ENCODE measurements at places on chromosomes 3 and 15.
A peak's percentile ranks its signal among the peaks of the same experiment; 100 is the strongest.

GRCh38 chr3:142460689-142461088, 12.9 kb upstream of the XRN1 start:
- DNase-seq, result no peak

DNA sequence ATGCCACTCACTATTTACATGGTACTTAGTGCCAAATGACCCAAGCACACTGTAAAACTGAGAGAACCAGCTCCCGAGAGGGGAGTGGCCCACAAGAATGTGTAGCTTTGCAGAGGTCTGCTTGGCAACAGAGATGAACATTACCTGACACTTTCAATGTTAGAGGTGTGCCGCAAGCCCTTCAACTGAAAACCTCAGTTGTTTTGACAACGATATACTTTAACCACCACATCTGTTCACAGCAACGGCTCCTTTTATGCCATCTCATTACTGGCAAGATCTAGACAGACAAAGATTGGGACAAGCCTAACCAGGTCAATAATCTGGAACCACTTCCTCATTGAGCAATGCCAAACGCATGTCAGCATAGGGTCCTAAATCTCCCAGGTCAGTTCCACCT, 23.7 kb downstream of the NEK10 start:
- no peak for DNase-seq

DNA sequence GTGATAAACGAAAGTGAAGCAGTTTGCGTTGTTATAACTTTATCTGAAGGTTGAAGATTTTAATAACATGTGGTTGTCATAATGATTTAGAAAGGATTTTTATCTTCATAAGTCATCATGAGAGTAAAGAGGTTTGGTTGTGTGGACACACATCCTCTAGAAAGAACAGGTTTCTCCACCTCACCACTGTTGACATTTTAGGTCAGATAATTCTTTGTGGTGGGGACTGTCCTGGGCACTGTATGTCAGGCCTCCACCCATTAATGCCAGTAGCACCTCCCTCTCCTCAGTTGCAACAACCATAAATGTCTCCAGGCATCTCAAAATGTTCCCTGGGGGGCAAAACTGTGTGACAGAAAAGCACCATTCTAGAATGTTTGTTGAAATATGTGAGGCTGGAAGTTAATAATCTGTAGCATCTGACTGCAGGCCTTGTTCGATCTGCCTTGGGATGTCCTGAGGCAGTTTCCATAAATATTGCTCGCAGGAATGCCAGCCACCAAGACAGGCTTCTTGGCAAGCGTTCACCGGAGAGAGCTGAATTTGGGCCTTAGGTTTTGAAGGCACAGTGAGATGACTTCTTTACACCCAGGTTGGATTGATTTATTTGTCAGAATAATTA, 100.1 kb downstream of the ADAMTSL3 start:
- DNase-seq, result no peak

- no peak for DNase-seq
Measured at GRCh38 chr3:78026318-78026828, 986.5 kb downstream of the ROBO2 start.

- no peak for DNase-seq
Measured at GRCh38 chr15:92627014-92627413, 28.6 kb downstream of the FAM174B start.

DNA sequence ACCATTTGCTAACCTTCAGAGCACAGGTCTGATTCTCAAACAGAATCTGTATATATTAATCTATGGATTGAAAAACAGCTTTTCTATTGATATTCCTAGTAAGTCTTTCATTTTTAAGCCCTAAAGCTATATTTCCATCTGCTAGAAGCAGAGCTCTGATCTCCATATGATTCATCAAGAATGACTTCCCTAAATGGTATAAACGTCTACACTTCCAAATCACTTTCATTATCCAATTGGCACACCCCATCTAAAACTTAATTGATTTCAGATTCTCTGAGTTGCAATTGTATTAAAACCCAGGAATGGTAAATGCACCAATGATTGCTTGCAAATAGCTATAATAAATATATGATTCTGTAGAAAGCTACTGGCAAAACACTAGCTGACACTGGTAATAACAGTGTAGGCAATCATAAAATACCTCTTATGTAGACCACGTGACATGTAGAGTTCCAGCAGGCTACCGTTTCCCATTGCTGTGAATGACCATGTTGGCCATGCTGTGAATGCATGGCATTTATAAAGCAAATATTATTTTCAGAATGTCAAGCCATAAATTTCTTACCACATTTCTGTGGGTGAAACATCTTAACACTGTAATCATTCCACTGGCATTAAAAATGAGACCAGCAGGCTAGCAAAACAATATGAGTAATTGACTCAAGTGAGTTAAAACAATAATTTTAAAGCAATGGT, 226.0 kb downstream of the ZMAT3 start:
- no peak for DNase-seq

DNA sequence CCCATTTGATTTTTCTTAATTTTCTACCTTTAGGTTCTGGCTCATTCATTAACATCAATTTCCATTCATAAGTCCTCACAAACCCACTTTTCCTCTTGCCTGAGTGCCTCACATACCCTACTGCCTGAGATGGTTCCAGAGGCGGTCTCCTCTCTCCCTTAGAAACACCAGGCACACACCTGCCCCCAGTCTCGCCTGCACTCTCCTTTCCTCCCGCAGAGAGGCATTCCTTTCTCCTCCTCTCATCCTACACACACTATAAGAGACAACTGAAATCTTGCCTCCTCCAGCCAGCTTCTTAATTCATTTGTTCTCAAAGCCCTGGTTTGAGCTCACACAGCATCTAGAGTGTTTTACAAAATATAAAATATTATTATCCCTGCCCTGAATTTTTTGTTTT, 27.5 kb downstream of the TF start:
- no peak for DNase-seq

DNA sequence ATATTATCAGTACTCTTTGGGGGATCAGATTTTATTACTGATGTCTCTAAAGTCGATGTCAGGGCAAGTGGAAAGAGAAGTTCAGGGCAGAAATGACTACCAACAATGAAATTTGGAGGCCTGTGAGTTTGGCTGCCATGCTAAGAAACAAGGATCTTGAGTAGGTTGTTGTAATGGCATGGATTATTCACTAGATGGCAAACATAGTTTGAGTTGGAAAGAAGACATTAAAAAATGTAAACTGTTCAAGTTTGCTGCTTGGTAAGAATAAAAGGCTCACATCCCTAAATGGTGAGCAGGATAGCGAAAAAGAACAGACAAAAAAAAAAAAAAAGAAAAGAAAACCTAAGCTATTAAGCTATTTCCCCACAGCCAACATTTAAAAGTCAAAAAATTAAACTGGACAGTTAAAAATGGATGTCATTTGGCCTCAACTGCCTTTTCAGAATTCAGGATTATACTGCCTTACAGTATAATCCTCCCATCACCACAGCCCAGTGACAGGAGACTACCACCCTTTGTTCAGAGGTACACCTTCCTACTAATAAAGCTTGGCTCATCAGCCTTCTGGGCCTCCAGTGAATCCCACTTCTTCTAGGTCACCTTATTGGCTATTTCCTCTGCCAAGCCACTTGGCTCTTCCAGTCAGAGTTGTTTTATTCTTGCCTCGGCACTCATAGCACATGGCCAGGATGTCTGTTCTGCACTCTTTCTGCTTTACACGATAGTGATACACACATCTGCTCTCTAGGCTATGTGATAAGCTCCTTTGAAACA, 163.7 kb downstream of the PLD1 start:
- peak; percentile 63 for DNase-seq

DNA sequence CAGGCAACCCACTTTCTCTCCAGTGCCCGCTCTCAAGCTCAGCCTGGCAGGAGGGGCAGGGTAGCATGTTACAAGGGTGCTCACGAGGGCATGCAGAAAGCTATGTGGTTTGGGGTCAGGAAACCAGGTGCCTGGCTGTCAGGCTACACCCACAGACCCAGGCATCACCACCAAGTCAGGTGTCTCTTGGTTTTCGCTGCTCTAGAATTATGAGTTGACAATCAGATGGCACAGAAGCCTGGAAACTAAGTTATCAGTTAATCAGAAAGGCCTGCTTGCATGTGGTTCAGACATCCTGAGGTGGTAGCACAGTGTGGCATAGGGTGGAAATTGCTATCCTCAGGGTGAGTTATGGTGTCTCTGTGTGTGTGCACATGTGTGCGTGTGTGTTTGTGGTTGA, 16.2 kb upstream of the CCR9 start:
- DNase-seq, result no peak

DNA sequence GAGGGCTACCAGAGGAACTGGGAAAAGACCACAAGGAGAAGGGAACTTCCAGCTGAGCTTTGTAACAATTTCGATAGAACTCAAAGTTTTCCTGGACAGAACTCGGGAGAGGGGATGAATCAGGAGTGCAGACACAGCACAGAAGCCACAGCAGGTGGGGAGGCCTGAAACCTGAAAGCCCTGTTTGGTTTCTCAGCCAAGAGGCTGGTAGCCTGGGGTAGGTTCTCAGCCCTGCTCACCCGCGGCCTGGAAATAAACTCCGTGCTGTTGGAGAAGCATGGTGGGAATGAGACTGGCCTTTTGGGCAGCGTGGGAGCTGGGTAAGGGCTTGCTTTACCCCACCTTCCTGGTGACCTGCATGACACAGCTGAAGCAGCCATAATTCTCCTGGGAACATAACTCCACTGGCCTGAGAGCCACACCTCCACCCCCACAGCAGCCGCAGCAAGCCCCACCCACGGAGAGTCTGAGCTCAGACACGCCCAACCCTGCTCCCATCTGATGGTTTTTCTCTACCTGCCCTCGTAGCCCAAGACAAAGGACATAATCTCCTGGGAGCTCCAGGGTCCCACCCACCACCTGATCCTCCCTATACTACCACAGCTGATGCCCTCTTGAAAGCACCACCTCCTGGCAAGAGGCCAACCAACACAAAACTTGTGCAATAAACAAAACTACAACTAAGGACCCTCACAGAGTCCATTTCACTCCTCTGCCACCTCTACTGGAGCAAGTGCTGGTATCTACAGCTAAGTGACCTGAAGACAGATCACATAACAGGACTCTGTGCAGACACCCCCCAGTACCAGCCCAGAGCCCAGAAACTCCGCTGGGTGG, 52.5 kb upstream of the CHRM5 start:
- no peak for DNase-seq

DNA sequence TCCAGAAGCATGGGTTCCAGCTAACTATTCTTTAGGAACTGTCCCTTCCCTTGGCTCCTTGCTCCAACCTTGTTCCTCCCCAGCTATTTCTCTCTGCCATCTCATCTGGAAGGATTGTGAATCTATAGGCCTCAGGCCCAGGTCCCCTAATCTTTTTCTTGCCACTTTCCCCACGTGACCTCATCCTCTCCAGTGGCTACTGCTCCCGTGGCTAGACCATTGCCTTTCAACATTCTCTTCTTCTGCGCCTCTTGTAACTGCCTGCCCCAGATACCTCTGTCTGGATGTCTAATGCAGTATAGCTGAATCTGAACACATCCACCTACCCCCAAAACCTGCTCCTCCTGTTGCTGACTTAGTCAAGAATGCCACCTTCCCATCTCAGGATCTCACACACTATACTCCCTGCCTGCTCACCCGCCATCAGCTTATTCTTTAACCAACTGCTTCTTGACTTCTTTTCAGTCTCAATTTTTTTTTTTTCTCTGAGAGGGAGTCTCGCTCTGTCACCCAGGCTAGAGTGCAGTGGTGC, 5.2 kb downstream of the GPX1 start:
- DNase-seq, result no peak

DNA sequence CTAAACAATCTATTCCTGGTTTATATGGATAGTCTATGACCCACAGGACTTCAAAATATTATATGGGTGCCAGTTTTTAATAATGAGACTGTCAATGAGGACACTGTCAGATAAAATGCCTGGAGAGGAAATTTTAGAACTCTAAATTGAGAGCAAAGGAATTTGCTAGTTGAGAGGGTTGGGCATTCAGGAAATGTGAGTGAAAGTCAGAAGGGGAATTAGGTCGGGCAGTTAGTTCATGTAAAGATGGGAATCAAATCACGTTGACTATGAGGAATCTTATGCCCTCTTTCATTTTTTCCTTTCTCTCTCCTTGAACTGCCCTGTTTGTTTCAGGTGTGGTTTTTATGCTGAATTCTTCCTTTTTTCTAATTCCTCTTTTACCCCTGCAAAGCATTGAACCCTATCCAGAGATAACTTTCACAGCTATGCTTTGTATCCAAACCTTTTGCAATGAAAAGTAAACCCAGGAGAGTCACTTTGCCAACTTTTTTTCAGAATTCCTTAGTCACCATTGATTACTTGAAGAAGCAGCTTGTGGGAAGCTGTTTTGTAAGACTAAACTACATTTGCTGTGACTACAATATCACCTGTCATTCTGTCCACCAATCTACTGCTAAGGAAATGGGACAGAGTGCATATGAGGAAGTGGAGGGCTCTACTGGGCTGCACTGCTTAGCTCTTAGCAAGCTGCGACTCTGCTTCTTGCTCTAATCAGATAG, 27.8 kb downstream of the CHP1 start:
- DNase-seq, result no peak

GRCh38 chr3:185678027-185678426, 91.9 kb downstream of the SENP2 start:
- no peak for DNase-seq

GRCh38 chr3:169239756-169240155, 423.8 kb downstream of the MECOM start:
- DNase-seq, result no peak

DNA sequence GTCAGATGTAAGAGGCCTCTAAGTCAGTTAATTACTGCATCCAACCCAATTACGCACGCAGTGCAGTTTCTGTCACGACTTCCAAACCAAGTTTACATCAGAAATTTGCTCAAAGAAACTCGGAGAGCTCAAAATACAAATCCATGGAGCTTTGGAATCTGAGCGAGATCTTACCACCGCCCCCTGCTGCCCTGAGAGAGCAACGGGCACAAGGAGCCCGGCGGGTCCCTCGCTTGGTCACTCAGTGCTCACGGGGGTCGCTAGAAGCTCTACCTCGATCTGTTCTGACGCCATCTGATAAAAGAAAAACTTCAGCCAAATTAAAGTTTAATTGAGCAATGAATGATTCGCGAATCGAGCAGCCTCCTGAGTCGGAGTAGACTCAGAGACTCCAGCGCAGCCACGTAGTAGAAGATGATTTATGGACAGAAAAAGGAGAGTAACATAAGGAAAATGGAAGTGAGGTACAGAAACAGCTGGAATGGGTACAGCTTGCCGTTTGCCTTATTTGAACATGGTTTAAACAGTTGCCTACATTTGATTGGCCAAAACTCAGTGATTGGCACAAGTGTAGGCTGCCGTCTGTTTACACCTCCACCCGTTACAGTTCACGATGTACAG, 232.7 kb upstream of the ATP10A start:
- no peak for DNase-seq

GRCh38 chr15:34973512-34973911, 4.0 kb upstream of the AQR start:
- no peak for DNase-seq

GRCh38 chr15:98231696-98232440, 271.4 kb downstream of the ARRDC4 start:
- peak; percentile 17 for DNase-seq

DNA sequence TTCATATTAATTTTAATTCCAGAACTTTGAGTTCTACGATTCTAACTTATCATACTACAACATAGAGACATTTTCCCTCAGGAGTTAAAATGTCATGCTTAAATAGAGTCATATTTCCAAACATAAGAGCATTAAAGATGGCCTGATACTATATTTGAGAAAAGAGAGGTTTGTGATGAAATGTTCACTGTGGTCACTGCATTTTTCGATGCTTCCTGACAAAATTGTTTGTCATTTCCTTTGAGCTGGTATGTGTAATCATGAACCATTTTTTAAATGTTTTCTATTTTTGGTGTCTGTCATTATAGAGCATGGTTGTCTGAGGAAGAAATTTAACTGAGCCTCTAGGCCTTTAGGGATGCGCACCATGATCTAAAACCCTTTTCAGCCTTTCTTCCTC, 721.4 kb upstream of the NR2F2 start:
- DNase-seq, result no peak

All from GM03348 (cell line).